NCI-H524 treated with DMSO at 0.1 percent for 48 hours (cell line): ENCODE measurements at places on chromosomes 4 and X.

DNA sequence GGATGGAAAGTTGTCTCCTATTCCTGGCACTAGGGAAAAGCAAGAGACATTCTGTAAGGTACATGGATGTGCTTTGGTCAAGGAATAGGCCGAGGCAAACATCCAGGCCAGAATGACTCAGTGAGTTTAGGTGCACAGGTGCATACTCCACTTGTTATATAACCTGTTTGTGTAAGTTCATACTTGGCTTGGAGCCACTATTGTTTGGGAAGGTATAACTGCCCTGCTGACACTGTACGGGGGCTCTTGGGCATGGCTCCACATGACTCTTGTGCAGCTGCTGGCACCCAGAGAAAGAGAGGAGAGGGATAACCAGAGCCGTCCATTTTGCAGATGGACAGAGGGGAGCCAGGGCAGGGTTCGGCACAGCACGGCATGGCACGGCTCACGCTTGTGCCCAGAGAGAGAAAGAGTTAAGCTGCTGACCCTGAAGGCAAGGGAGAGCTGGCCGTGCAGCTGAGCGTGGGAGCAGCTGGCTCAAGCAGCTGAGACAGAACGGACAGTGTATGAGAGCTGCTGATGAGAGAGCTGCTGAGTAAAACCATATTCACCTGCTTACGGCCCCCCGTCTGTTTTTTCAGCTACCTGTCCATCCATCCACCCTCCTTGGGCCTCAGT, 98.0 kb downstream of the SLC2A9 start:
- no peak for DNase-seq

- no peak for DNase-seq
Observed at GRCh38 chr4:146415829-146416228, 105.9 kb downstream of the SLC10A7 start.

GRCh38 chr4:68693325-68694075, 23.0 kb upstream of the UGT2B15 start:
- DNase-seq = no peak

- DNase-seq = no peak
Observed at GRCh38 chr4:15013585-15013984, 11.3 kb downstream of the CPEB2 start.

- no peak for DNase-seq
Observed at GRCh38 chr4:182258441-182259000, 15.3 kb downstream of the TENM3 start.

- DNase-seq = no peak
Observed at GRCh38 chrX:136708348-136708747, 60.4 kb downstream of the CD40LG start.

DNA sequence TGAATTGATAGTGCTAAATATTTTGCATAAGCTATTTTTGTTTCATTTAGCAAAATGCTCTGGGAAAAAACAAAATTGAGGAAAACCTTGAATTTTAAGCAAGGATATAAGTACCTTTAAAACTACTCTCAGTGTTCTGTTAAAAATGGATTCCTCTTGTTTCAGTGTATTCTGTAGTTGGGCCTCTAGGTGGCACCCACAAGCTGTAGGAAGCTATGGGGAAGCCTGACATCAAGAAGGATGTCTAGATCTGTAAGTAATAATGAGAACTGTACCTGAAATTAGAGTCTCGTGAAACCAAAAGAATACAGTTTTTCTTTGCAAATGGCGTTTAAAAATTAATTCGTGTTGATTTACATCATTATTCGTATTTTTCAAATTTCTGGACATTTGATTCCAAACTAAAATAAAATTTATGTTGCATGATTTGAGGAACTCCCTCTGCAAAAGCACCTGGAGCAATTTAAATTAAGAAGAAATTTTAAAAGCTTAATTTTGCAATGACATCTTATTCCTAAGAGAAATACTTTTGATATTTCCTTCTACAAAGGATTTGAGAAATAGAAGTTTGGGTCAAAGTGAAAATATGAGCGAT, 51.2 kb downstream of the TMPRSS11E start:
- no peak for DNase-seq

DNA sequence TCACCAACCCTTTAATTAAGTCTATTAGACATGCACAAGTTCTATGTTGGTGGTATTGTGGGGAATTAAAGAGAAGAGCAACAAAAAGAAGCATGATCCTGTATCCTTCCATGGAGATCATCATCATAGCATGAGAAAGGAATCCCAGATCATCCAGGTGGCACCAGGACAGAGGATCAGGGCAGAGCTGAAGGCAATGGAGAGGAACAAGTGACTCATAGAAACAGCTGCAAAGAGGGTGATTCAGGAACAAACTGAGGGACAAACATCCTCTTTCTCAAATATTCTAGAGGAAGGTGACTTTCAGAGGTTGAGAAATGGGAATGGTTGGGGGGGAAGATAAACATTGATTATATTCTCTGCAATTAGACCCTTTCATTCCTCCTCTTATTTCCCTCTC, 105.5 kb upstream of the OTUD4 start:
- DNase-seq = no peak

- no peak for DNase-seq
Observed at GRCh38 chr4:28238876-28239275, 1378.2 kb downstream of the STIM2 start.

DNA sequence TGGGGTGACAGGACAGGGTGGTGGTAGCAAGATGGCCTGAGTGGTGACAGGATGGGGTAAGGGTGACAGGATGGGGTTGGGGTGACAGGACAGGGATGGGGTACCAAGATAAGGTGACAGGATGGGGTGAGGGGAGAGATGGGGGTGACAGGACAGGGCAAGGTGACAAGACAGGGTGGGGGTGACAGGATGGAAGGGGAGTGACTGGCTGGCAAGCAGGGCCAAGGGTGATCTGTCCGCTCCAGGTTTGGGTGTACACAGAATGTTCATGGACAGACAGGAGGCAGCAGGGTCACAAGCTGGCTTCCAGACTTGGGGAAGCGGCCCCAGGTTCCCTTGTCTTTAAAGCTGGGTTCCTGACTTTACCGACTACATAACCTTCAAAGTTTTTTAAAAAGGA, 23.3 kb downstream of the RNF212 start:
- DNase-seq = no peak

DNA sequence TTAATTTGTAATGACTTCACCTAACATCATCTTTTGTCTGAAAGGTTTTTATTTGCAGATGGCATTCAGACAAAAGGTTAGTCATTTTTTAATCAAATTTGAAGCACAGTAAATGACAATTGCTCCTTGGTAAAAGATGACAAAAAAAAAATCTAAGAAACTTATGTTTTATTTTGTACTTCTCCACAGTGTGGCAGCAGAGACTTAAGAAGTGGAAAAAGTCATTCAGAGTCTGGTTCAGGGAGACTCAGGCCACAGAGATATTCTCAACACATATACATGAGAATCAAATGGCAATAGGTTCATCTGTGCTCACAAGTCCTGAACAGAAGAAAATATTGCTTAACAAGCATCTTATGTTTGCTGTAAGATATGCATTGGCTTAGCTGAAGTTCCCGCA, 436.2 kb downstream of the KCNIP4 start:
- peak; percentile 57 for DNase-seq

- no peak for DNase-seq
Observed at GRCh38 chr4:8694651-8695151, 102.1 kb downstream of the CPZ start.

- no peak for DNase-seq
Observed at GRCh38 chr4:41587286-41587685, 49.3 kb downstream of the LIMCH1 start.

- no peak for DNase-seq
Observed at GRCh38 chr4:52407545-52407944, 251.6 kb downstream of the USP46 start.

DNA sequence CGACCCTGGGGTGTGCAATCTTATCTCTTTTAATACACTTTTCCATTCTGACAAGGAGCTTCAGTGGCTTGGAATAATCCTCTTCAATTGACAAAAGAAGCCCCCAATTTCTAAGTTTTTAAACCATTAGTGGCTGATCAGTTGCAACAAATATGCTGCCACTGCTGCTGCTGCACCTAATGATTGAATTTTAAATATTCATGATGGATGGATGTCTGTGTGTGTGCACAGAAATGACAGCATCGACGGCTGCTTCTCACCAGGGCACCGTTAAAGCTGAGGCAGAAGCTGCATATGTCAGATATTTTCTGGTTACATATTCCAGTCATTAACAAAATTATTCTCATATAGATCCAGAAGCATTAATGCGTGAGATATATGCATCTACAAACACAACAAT, 182.4 kb downstream of the MGST2 start:
- DNase-seq = no peak

GRCh38 chr4:54942721-54943120, 182.7 kb downstream of the KDR start:
- DNase-seq = no peak

- DNase-seq = no peak
Observed at GRCh38 chr4:108592674-108592986, 27.7 kb upstream of the RPL34 start.
